ENCODE measurements at places on chromosomes 1 and 21. TPM values are rescaled to one million over a fixed set of nuclear protein-coding genes. Genes with fewer than 3 reads are reported as not detected.

PDZK1IP1 gene
- total RNA-seq: 55.2 TPM

SPRR1A gene
- 109 TPM for total RNA-seq

MX1 gene
- 16.7 TPM for total RNA-seq

RGS13 gene
- 0.98 TPM for total RNA-seq

RBP7 gene
- 36.3 TPM for total RNA-seq

A3GALT2 gene
- not detected for total RNA-seq

CFAP57 gene
- not detected for total RNA-seq

FALEC gene
- total RNA-seq: not detected

- peaks cover 11% of the 10 kb centered on the region for H3K4me1 ChIP-seq
- no peak overlapping the region for H3K4me3 ChIP-seq
- no peak overlapping the region for H3K27ac ChIP-seq
- no peaks in the 10 kb centered on the region for H3K27me3 ChIP-seq
Measured at GRCh38 chr1:206663832-206664652, 20.7 kb upstream of the MAPKAPK2 start.

GRCh38 chr1:32040711-32041110 is 27.0 kb downstream of the KHDRBS1 start:
- no peak for DNase-seq
- no peak overlapping the region for H3K27ac ChIP-seq
- no peaks in the 10 kb centered on the region for H3K36me3 ChIP-seq
- no peak overlapping the region for H3K4me3 ChIP-seq
- no peaks in the 10 kb centered on the region for H3K4me1 ChIP-seq
- H3K27me3 ChIP-seq: no peaks in the 10 kb centered on the region

DNA sequence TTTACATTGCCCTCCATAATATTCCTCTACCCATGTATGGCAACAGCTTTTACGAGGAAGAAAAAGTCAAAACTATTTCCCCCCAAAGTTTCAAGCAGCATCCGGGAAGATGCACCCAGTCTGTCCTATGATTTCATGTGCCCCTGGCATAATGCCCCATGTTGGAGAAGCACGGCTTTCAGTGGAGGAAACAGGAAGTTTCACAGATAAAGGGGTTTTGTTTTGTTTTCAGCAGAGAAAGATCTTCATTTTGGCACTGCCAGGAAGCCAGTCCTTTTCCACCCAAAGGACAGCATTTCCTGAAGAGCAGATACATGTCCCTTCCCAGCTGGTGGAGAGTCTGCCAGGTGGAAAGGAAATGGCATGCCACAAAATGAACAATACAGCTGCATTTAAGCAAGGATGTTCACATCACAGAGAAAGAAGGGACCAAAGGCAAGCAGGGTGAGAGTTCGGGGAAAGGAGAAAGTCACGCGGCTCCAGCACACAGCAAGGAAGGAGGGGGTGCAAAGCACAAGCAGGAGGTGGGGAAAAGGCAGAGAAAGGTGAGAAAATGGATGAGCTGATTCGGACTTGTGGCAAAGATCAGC is 95.3 kb upstream of the HIVEP3 start:
- no peak overlapping the region for H3K4me3 ChIP-seq
- H3K27ac ChIP-seq: no peak overlapping the region
- no peaks in the 10 kb centered on the region for H3K36me3 ChIP-seq
- no peak for DNase-seq
- H3K27me3 ChIP-seq: no peaks in the 10 kb centered on the region
- H3K4me1 ChIP-seq: no peaks in the 10 kb centered on the region

- no peak overlapping the region for H3K4me3 ChIP-seq
- H3K27me3 ChIP-seq: no peaks in the 10 kb centered on the region
- no peaks in the 10 kb centered on the region for H3K4me1 ChIP-seq
- H3K27ac ChIP-seq: no peak overlapping the region
- DNase-seq: no peak
Measured at GRCh38 chr1:11595285-11595684, 58.9 kb downstream of the FBXO2 start.

GRCh38 chr1:175127565-175127964 is 59.9 kb downstream of the TNN start:
- no peak overlapping the region for H3K27ac ChIP-seq
- DNase-seq: no peak
- H3K4me3 ChIP-seq: no peak overlapping the region
- H3K4me1 ChIP-seq: peaks cover 40% of the 10 kb centered on the region

GRCh38 chr1:19974822-19975416 is 4.5 kb downstream of the PLA2G2A start:
- no peak overlapping the region for H3K27ac ChIP-seq
- no peaks in the 10 kb centered on the region for H3K27me3 ChIP-seq
- H3K4me3 ChIP-seq: no peak overlapping the region

GRCh38 chr1:187641463-187641862 is 812.7 kb downstream of the PLA2G4A start:
- H3K27me3 ChIP-seq: no peaks in the 10 kb centered on the region
- no peaks in the 10 kb centered on the region for H3K4me1 ChIP-seq
- H3K36me3 ChIP-seq: no peaks in the 10 kb centered on the region
- no peak overlapping the region for H3K27ac ChIP-seq
- no peak for DNase-seq

DNA sequence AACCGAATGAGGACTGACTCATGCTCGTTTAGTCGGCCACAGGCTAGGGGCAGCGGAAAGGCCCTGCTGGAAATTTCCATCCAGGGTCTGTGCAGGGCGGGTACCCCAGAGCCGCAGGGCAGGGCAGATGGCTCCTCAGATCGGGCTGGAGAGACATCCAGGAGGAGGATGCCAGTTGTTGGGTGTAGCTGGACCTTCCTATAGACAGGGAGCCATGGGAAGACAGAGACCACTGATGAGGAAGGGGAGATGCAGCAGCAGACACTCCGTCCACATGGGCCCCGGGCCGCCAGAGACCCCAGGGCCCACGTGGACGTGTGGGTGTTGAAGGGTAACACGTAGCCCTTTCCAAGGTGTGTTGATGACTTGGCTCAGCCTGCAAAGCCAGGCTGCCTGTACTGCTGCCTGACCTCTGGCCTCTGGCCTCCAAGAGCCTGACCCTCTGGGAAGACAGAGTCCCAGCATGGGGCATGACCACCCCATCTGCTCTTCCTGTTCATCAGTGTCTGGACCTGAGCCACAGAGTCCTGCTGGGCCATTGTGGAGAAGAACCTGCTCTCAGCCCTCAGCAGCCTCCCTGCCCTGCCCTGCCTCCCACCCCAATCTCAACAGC is 4.8 kb downstream of the GNG4 start:
- peaks cover 13% of the 10 kb centered on the region for H3K4me1 ChIP-seq
- no peak for DNase-seq
- no peaks in the 10 kb centered on the region for H3K36me3 ChIP-seq
- no peak overlapping the region for H3K4me3 ChIP-seq

DNA sequence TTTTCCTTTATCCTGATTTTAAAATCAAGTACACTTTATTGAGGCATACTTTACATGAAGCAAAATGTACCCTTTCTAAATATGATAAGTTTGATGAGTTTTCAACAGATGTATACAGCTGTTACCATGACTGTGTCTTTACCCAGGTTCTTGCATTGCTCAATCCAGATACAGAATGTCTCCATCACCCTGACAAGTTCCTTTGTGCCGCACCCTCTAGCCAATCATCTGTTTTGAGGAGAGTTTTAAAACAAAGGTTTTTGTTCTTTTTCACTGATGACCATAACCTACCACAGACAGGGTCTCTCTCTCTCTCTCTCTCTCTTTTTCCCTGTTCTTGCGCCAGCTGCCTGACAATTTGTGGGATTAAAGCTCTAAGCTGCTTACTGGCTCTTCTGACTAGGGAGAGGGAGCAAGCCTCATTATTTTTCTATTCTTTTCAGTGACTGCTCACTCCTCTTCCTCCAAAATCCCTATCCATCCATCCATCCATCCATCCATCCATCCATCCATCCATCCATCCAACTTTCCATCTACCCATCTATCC is 1.2 kb upstream of the KCNE1 start:
- H3K36me3 ChIP-seq: no peaks in the 10 kb centered on the region
- no peak overlapping the region for H3K4me3 ChIP-seq
- peaks cover 8% of the 10 kb centered on the region for H3K4me1 ChIP-seq
- H3K27me3 ChIP-seq: no peaks in the 10 kb centered on the region
- no peak for DNase-seq

DNA sequence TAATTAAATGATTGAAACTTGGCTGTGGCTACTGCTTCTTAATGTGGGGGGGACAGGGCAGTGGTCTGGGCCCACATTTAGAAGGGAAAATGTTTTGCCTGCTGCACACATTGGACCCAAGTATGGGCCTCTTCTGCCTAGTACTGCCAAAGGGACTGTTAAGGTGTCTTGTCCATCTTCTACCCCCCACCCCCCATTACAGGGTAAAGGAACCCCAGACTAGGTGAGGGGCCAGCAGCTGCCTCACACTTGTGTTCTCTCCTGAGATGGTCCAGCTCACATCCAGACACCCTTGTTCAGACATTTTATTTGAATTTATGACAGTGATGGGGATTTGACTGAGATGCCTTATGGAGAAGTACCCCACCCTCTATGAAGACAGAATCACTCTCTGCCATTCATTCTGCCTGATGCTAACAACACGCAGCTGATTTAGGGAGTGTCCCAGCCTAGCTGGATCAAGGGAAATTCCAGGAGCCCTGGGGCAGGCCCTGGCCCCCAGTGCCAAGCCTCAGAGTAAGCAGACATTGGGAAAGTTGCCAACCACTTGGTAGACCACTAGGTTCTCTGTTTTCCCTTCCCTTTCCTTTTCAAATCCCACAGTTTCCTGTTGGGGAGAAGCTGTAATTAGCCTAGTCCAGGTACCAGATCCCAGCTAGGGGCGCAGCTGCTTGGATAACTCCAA is 42.1 kb downstream of the YARS1 start:
- no peak overlapping the region for H3K4me3 ChIP-seq
- peaks cover 25% of the 10 kb centered on the region for H3K4me1 ChIP-seq
- H3K27me3 ChIP-seq: no peaks in the 10 kb centered on the region
- H3K27ac ChIP-seq: peak overlapping the region; percentile 58
- no peaks in the 10 kb centered on the region for H3K36me3 ChIP-seq

DNA sequence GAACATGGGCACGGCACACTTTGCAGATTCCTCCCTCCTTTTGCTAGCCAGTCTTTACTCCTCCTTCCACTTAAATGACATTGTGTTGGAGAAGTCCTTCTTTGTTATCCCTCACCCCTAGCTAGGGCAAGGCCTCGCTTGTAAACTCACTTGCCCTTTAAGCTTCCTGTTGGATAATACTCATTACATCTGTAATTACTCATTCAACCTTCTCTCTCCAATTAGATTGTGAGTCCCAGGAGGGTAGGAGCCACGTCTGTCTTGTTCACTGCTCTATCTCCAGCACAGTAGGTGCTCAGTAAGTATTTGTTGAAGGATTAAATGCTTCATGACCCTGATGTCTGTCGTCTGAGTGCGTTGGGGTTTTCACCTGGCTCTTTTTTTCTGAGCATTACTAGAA is 98.7 kb upstream of the USP24 start:
- H3K27ac ChIP-seq: no peak overlapping the region
- H3K4me1 ChIP-seq: peaks cover 12% of the 10 kb centered on the region
- no peaks in the 10 kb centered on the region for H3K27me3 ChIP-seq
- no peaks in the 10 kb centered on the region for H3K36me3 ChIP-seq

DNA sequence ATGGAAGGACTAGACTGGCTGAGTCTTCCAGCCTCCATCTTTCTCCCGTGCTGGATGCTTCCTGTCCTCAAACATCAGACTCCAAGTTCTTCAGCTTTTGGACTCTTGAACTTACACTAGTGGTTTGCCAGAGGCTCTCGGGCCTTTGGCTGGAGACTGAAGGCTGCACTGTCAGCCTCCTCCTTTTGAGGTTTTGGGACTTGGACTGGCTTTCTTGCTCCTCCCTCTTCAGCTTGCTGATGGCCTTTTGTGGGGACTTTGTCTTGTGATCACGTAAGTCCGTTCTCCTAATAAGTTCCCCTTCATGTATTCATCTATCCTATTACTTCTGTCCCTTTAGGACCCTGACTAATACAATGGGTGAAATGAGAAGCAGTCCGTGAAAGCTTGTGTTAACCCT is 196.4 kb downstream of the KAZN start:
- H3K36me3 ChIP-seq: no peaks in the 10 kb centered on the region
- no peaks in the 10 kb centered on the region for H3K4me1 ChIP-seq
- no peak overlapping the region for H3K27ac ChIP-seq
- no peaks in the 10 kb centered on the region for H3K27me3 ChIP-seq
- DNase-seq: no peak

DNA sequence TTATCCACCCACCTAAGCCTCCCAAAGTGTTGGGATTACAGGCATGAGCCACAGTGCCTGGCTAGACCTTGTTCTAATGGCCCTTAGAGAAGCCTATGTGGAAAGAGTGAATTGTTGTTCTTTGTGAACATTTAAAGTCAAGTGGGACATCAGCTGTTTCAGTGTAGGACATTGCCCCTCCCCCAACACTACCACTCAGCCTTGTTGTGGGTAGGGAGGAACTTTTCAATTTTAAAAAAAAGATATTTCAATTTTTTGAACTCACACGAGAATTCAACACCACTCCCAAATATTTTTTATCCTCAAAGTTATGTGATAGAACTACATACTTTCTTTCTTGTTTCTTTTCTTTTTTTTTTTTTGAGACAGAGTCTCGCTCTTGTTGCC is 36.7 kb upstream of the TMEM222 start:
- no peak overlapping the region for H3K4me3 ChIP-seq
- no peak overlapping the region for H3K27ac ChIP-seq
- no peaks in the 10 kb centered on the region for H3K27me3 ChIP-seq
- no peaks in the 10 kb centered on the region for H3K4me1 ChIP-seq
- H3K36me3 ChIP-seq: no peaks in the 10 kb centered on the region

Measured in vagina (tissue), 2 donors.